ENCODE measurements at places on chromosomes 2 and 18. TPM values are rescaled to one million over a fixed set of nuclear protein-coding genes. Genes with fewer than 3 reads are reported as not detected.

Gene PAX3
- total RNA-seq = not detected

Gene PRSS56
- not detected for total RNA-seq

Gene B3GNT7
- total RNA-seq = 4.4 TPM

Gene RAPH1
- total RNA-seq = 24.6 TPM

Gene ASAP2
- 26.2 TPM for total RNA-seq

Gene NABP1
- 11.8 TPM for total RNA-seq

Gene MRPL30
- 24.6 TPM for total RNA-seq

Gene UGT1A4
- not detected for total RNA-seq

Gene GEN1
- 3.0 TPM for total RNA-seq

Gene RESP18
- total RNA-seq = not detected

Gene TTR
- not detected for total RNA-seq

Gene ABCG8
- not detected for total RNA-seq

Gene GALNT3
- under 0.01 TPM for total RNA-seq

Gene SPC25
- total RNA-seq = 2.8 TPM

Gene GREB1
- total RNA-seq = under 0.01 TPM

Gene TEX51
- not detected for total RNA-seq

Gene CAPN14
- total RNA-seq = under 0.01 TPM

Gene EPB41L3
- total RNA-seq = 17.3 TPM

Gene MAL
- total RNA-seq = not detected

Gene TAF4B
- 1.1 TPM for total RNA-seq

Gene IL1F10
- total RNA-seq = not detected

Gene IL18RAP
- total RNA-seq = not detected

Gene IKZF2
- 0.65 TPM for total RNA-seq

Gene CNTNAP5
- total RNA-seq = not detected

Gene FIGN
- total RNA-seq = under 0.01 TPM

Gene ATRAID
- total RNA-seq = 97.0 TPM

Gene DTNA
- total RNA-seq = 0.44 TPM

Gene GMPPA
- total RNA-seq = 22.2 TPM

Gene CIB4
- not detected for total RNA-seq

Gene OSR1
- total RNA-seq = 0.65 TPM

Gene IL1A
- total RNA-seq = not detected

Gene VPS54
- total RNA-seq = 15.7 TPM

Data from lung microvascular endothelial cell (primary cell).